HT1080 (cell line): ENCODE measurements at places on chromosomes 11 and 22. TPM values are rescaled to one million over a fixed set of nuclear protein-coding genes. Genes with fewer than 3 reads are reported as not detected.

DNA sequence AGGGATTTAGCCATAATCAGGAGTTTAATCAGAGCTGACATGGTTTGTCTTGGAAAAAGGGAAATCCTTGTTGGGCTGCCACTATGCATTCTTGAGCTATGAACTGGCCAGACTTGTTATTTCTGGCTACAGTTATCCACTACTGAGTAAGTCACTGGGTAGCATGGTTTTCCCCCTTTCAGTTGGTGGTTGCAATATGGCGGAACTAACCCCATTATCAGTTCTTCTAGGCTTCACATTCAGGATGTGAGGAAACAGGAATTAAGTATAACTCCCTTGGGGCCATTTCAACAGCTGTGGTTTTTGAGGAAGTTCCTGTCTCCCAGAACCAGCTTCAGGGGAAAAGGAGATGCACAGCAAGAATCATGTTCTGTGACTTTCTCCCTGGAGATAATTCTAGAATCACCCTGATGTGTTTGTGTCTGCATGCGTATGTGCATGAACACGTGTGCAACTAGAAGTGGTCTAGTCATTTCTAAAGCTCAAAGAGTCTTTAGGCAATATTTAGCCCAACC lies 103.0 kb upstream of the CD44 start:
- DNase-seq: peak; percentile 96

- peak; percentile 88 for DNase-seq
Measured at GRCh38 chr11:35009191-35009943, 92.9 kb downstream of the PDHX start.

- DNase-seq: no peak
Measured at GRCh38 chr22:38956551-38956950, 858 bp upstream of the APOBEC3A start.

GRCh38 chr11:43942662-43943371 lies 380 bp downstream of the C11orf96 start:
- no peak for DNase-seq

DNA sequence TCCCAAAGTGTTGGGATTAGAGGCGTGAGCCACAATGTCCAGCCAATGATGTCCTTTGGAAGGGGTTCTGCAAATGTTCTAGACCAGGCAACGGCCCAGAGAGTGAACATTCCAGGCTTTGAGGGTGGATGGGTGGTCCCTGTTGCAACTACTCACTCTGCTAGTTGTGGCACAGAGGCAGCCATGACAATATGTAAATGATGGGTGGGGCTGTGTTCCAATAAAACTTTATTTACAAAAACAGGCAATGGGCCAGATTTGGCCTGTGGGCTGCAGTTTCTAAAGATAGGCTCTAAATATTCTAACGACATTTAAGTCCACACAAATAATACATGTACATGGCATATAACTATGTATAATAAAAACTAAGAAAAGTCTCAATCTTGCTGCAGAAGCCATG lies 276.3 kb downstream of the CTTN start:
- DNase-seq: no peak

DNA sequence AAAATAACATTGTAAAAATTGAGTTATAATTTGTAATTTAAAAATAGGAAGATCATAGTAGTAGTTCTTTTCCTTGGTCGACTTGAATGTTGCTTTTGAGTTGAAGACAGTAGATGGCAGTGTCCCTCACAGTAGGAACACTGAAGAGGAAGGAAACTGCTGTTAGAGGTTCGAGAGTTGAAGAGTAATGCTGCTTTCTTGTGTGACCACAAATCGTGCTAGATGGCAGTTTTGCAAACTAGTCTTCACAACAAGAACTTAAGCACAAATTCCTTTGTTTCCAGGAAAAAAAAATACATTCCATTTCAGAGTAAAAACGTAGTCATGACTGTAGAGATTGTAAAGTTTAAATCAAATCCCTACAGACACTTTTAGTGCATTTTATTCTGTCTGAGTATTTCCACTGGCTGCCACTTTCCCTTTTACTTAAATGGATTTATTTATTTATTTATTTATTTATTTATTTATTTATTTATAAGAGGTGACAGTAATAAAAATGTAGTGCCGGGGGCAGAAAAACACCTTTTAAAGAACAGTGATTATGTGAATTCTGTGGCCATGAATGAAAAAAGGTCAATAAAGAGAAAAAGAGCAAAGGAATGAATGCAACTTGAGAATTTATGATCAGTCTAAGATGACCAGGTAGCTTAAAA lies 54.6 kb downstream of the SPECC1L start:
- DNase-seq: peak; percentile 62

DNA sequence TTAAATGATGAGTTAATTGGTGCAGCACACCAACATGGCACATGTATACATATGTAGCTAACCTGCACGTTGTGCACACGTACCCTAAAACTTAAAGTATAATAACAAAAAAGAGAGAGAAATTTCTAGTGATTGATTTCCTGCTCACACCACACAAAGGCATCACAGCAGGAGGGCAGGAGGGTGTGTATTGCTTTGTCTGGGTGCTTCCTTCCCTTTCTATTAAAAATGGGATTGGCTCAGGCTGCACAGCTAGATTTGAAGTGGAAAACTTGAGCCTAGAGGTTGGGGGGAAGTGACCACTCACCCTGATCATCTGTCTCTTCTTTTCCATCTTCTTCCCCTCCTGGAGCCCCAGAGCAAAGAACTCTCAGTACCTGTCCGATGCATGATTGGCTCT lies 944 bp upstream of the SCGB1D2 start:
- no peak for DNase-seq

- no peak for DNase-seq
Measured at GRCh38 chr11:73755670-73756069, 5.2 kb downstream of the RAB6A start.

GRCh38 chr22:30223303-30223702 lies 23.3 kb downstream of the LIF start:
- DNase-seq: no peak

DNA sequence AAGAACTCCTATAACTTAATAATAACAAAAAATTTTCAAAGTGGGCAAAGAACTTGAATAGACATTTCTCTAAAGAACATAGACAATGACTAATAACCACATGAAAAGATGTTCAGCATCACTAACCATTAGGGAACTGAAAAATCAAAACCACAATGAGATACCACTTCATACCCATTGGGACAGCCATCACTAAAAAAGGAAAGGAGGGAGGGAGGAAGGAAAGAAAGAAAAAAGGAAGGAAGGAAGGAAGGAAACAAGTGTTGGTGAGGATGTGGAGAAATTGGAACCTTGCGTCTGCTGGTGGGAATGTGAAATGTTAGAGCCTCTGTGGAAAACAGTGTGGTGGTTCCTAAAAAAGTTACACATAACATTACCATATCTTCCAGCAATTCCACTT lies 55.8 kb downstream of the MS4A13 start:
- DNase-seq: no peak

Gene DYNC2H1
- 24.1 and 29.4 TPM in 2 replicates for total RNA-seq

Gene CRYAB
- total RNA-seq: not detected in 2 replicates

Gene SCUBE2
- 0.71 and 1.5 TPM in 2 replicates for total RNA-seq
